ENCODE measurements at places on chromosomes 7 and 10. TPM values are rescaled to one million over a fixed set of nuclear protein-coding genes. Genes with fewer than 3 reads are reported as not detected.

Gene TRIM74
- total RNA-seq = not detected

Gene CALY
- not detected for total RNA-seq

Gene KIF11
- 3.0 TPM for total RNA-seq

Gene AUTS2
- total RNA-seq = 8.7 TPM

Gene RNF32
- total RNA-seq = 2.8 TPM

Gene EIF3B
- 254 TPM for total RNA-seq

Gene GNA12
- 14.1 TPM for total RNA-seq

Gene VAX1
- total RNA-seq = not detected

Gene SPDYE5
- total RNA-seq = not detected

Gene COL13A1
- 0.72 TPM for total RNA-seq

Gene GPR15LG
- 3.4 TPM for total RNA-seq

Gene FAM53B
- 30.1 TPM for total RNA-seq

Gene ZPBP
- total RNA-seq = not detected

Gene CPA4
- total RNA-seq = 6.6 TPM

Gene MMD2
- total RNA-seq = not detected

Gene PWWP2B
- total RNA-seq = 52.1 TPM

Gene STEAP4
- 2.1 TPM for total RNA-seq

Gene SLC13A1
- total RNA-seq = not detected

Gene LRMDA
- 3.1 TPM for total RNA-seq

Gene NME8
- not detected for total RNA-seq

Gene CPN1
- not detected for total RNA-seq

Gene CYP2E1
- total RNA-seq = 2.7 TPM

Gene ANKRD30A
- not detected for total RNA-seq

Gene HOXA10
- 2.2 TPM for total RNA-seq

Gene CFAP69
- 1.1 TPM for total RNA-seq

Gene PLPP4
- 1.3 TPM for total RNA-seq

Gene ANXA8
- total RNA-seq = 268 TPM

Gene PNLIPRP2
- not detected for total RNA-seq

Gene TMEM176A
- not detected for total RNA-seq

Gene ARHGEF5
- 14.9 TPM for total RNA-seq

Measured in tracheal epithelial cell (primary cell).